HepG2 (cell line): ENCODE measurements at places on chromosomes 2 and 18. TPM values are rescaled to one million over a fixed set of nuclear protein-coding genes. Genes with fewer than 3 reads are reported as not detected.

DNA sequence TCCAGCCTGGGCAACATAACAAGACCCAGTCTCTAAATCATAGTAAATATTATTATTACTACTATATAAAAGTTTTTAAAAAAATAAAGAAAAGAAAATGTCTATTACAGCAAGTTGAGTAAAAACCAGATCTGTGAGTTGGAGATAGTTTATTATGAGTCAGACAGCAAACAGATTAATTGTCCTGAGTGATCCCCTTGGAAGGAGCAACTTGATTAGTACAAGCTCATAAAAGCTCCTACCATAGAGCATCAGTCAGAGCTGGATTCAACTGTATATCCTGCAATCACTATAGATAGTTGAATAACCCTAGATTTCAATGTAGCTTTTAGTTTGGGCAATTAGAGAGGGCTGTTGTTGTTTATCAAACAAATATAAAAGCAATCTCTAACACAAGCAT lies 84.1 kb downstream of the TRABD2A start:
- no peak for DNase-seq
- H3K27me3 ChIP-seq = no peaks in the 10 kb centered on the region
- H3K4me3 ChIP-seq = no peak overlapping the region
- H3K4me1 ChIP-seq = no peaks in the 10 kb centered on the region
- H3K36me3 ChIP-seq = no peaks in the 10 kb centered on the region

GRCh38 chr2:10354399-10354798 lies 51.7 kb downstream of the HPCAL1 start:
- DNase-seq = no peak
- no peak overlapping the region for H3K27ac ChIP-seq
- H3K36me3 ChIP-seq = peaks cover 4% of the 10 kb centered on the region; the same call in 1 of the 3 replicates
- H3K27me3 ChIP-seq = no peaks in the 10 kb centered on the region
- peaks cover 16% of the 10 kb centered on the region for H3K4me1 ChIP-seq

DNA sequence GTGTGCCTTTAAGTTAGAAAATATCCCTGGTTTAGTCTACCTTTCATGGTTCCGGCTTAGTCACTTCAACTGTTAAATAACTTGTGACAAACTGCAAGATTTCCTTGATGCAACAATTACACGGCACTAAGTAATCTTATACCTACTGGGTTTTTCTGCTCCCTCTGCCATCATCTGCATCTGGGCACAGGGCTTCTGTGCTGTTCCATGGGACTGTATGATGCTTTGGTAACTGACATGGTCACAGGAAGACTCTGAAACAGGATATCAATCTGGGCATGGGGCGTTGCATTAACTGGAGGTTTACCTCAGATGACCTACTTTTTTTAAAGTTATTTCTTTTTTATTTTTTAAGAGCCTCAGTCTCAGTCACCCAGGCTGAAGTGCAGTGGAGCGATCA lies 365.4 kb downstream of the SS18 start:
- no peaks in the 10 kb centered on the region for H3K36me3 ChIP-seq
- no peak overlapping the region for H3K4me3 ChIP-seq
- no peak overlapping the region for H3K27ac ChIP-seq
- no peak for DNase-seq
- no peaks in the 10 kb centered on the region for H3K27me3 ChIP-seq

DNA sequence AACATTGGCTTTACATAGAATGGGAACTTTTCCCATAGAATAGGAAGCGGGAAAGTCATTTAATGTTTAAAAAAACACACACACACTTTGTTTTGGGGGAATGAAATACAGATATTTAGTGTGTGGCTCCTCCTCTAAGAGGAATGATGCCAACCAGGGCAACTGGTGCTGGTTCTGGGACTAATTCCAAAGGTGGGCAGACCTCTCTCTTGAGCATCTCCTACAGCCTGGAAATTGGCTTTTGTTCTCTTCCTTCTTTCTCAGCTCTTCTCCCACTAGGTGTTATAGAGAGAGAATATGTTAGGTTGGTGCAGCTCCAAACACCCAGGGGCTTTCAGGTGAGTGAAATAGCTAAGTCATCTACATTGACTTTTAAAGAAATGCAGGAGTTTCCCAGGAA lies 190.1 kb downstream of the RAD51AP2 start:
- no peak overlapping the region for H3K27ac ChIP-seq
- no peaks in the 10 kb centered on the region for H3K36me3 ChIP-seq
- no peak for DNase-seq

DNA sequence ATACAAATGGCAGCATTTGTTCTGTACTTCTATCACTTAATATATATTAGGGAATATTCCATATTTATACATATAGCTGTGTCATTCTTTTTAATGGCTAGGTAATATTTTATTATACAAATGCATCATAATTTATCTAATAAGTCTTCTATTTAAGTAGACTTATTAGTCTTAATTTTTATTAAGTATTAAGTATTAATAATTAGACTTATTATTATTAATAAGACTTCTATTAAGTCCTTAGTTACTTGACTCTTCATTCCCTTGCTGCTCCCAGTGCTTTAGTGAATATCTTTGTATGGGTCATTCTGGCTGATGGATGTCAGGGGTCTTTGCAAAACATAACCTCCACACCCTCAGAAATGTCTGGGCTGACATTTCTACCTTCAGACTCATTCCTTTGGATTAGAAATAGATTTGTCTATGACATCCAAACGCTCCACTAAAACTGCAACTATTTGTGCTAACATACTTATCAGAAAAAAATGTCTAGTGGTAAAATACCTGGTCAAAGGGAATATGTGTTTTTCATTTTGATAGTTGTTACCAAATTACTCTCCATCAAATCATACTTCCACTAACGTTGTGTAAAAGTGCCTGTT lies 35.8 kb downstream of the EN1 start:
- no peak overlapping the region for H3K27ac ChIP-seq
- DNase-seq = no peak

- H3K36me3 ChIP-seq = no peaks in the 10 kb centered on the region
- no peak overlapping the region for H3K27ac ChIP-seq
- no peaks in the 10 kb centered on the region for H3K27me3 ChIP-seq
- H3K4me3 ChIP-seq = no peak overlapping the region
Measured at GRCh38 chr2:18404708-18405107, 155.7 kb downstream of the RDH14 start.

GRCh38 chr18:62838475-62839098 lies 123.2 kb downstream of the PHLPP1 start:
- H3K27me3 ChIP-seq = no peaks in the 10 kb centered on the region
- H3K27ac ChIP-seq = no peak overlapping the region
- H3K4me3 ChIP-seq = no peak overlapping the region
- no peak for DNase-seq
- H3K36me3 ChIP-seq = peaks cover 14% of the 10 kb centered on the region

DNA sequence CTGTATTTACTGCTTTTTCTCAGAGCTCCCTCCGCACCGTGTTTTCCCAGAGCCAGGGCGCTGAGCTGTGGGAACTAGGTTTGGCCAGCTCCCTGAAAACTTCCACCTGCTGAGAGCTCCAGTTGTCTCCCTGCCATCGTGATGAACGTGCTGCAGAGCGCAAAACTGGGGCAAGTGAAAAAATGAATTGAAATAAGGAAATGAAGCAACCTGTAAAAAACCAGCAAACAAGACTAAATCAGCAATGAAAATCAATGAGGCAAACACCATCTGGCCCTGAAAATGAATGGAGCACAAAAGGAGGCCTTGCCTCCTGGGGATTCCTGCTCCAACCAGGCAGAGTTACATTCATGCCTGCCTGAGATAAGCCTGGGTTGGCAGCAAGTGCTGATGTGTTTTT lies 129.9 kb downstream of the MARCHF4 start:
- H3K36me3 ChIP-seq = no peaks in the 10 kb centered on the region
- H3K27me3 ChIP-seq = no peaks in the 10 kb centered on the region
- H3K27ac ChIP-seq = no peak overlapping the region
- no peaks in the 10 kb centered on the region for H3K4me1 ChIP-seq
- DNase-seq = no peak

DNA sequence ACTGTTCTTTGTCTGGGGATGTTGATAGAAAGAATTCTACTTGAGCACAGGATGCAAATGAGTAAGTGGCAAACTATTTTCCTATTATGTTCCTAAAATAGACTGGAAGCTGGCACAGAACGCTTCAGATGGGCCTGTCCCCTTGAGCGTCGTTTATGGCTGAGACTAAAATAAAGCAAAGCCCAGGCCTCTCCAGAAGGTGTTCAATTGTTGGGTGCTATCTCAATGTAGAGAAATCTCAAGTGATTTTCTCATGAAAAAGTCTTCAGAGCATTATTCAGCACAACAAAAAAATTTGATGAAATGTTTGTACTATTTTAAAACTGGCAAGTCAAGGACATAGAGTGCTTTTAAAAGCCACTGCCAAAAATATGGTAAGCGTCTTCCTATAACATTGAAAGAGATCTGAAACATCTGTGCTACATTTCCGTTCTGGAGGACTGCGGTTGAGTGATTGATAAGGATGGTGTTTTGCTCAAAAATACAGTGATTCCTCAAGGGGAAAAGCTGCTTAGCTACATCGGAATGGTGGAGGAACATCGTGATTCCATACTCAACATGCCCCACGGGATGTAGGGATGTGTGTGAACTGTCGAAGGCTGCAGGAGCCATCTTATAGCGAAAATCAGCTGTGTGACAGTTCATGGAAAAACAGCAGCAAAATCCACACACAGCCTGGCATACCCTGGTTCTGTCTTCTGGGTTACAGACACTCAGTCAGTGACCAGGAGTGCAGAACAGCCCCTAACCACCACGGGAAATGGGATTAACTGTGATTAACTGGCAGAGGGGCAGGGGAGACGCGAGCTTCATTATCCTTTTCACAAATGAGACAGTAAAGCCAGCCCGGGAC lies 10.4 kb upstream of the LRRFIP1 start:
- H3K27ac ChIP-seq = no peak overlapping the region
- no peak for DNase-seq
- H3K4me1 ChIP-seq = peaks cover 39% of the 10 kb centered on the region
- H3K4me3 ChIP-seq = no peak overlapping the region
- no peaks in the 10 kb centered on the region for H3K36me3 ChIP-seq

DNA sequence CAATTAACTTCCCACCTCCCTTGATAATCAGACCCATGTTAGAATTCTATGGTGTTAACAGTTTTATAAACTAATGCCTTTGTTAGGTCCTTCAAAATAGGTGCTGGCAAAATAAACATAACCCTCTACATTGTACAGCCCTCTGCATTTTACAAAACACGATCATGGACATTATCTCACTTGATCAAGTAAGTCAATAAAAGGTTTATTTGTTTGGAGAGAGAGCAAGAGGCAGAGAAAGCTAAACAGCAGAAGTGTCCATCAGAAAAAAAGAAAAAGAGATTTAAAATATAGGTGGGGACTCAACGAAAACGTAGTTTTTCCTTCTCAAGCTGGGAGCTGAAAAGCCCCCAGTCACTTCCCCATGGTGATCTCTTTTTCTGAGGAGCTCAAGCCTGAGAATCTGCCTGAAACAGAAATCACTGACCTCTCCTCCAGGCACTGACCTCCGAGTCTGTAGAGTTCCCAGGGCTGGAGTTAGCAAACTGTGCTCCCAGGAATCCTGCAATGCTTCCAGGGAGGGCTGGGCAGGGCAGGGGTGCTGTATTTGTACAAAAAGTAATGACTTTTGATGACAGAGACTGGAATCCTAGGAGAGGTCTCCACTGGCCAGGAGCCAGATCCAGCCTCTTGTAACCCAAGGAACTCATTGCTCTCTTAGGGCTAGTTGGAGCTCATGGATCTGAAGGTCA lies 137.8 kb upstream of the KLHL29 start:
- no peak overlapping the region for H3K27ac ChIP-seq
- no peaks in the 10 kb centered on the region for H3K36me3 ChIP-seq
- H3K4me1 ChIP-seq = no peaks in the 10 kb centered on the region
- H3K27me3 ChIP-seq = peaks cover 3% of the 10 kb centered on the region; the same call in 1 of the 2 replicates
- DNase-seq = no peak

GRCh38 chr2:237806334-237806733 lies 7.8 kb downstream of the RBM44 start:
- DNase-seq = no peak
- no peak overlapping the region for H3K27ac ChIP-seq
- no peaks in the 10 kb centered on the region for H3K4me1 ChIP-seq
- H3K27me3 ChIP-seq = peaks cover 13% of the 10 kb centered on the region; the same call in 2 of the 3 replicates
- no peak overlapping the region for H3K4me3 ChIP-seq

DNA sequence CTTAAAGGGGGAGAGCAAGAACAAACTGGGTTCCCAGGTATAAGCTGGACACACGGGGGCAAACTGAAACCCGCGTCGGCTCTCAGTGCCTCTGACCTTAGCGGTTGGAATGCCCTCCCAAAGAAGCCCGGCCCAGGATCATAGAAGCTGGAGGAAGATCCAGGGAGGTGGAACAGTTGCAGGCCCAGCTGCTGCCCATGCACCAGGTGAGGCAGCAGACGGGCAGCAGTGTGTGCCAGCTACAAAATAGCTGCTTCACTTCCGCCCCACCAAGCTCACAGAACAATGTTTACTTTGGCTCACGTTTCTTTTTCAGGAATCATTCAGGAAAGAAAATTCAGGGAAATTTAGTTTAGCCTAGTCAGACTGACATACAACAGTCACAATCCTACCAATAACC lies 3.9 kb upstream of the ERMN start:
- no peaks in the 10 kb centered on the region for H3K27me3 ChIP-seq
- H3K4me1 ChIP-seq = no peaks in the 10 kb centered on the region
- H3K36me3 ChIP-seq = no peaks in the 10 kb centered on the region

- H3K4me1 ChIP-seq = no peaks in the 10 kb centered on the region
- H3K4me3 ChIP-seq = no peak overlapping the region
- no peak overlapping the region for H3K27ac ChIP-seq
- no peaks in the 10 kb centered on the region for H3K27me3 ChIP-seq
- DNase-seq = no peak
- H3K36me3 ChIP-seq = no peaks in the 10 kb centered on the region
Measured at GRCh38 chr2:211380041-211380440, 823.6 kb downstream of the CPS1 start.

DNA sequence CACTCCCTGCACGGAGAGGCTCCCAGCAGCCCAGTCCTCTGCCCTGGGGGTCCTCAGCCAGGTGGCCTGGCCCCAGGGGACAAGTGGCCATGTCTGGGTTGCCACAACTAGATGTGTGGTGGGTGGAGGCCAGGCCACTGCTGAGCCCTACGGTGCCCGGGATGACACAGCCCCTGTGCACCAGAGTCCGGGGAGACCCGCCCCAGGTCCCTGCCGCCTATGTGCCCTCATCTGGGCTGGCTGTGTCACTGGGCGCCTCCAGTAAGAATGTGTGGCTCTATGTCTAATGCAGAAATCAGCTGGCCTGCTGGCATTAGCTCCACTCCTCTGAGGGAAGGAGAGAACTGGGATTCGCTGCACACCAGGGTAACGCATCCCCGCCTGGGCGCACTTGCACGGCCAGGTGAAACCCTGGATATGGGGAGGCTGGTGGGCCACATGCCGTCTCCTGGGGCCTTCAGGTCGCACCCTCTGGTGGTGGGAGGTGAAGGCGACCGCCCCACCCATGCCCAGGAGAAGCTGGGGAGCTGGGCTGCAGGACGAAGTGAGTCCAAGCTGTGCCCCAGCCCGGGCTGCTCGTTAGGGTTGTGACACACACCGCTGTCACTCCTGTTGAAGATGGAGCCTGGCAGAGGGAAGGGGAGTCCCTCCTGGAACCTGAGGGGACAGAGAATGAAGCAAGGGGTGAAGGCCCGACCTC lies 136.1 kb downstream of the PTGR3 start:
- peaks cover 25% of the 10 kb centered on the region; the same call in 1 of the 3 replicates for H3K27me3 ChIP-seq
- no peak overlapping the region for H3K27ac ChIP-seq
- DNase-seq = no peak

Gene TUBA3E
- polyA plus RNA-seq = not detected in 2 replicates

Gene CFAP65
- polyA plus RNA-seq = 0.03 and 0.05 TPM in 2 replicates

Gene PROC
- 185 and 266 TPM in 2 replicates for polyA plus RNA-seq

Gene SLC23A3
- polyA plus RNA-seq = 0.78 and 2.1 TPM in 2 replicates

Gene CYBRD1
- polyA plus RNA-seq = 0.13 and 0.51 TPM in 2 replicates

Gene FAM124B
- polyA plus RNA-seq = not detected in 2 replicates
